Renal pelvis (tissue), 12 donors: ENCODE measurements at places on chromosomes 11 and 22. TPM values are rescaled to one million over a fixed set of nuclear protein-coding genes. Genes with fewer than 3 reads are reported as not detected.

GRCh38 chr11:75725547-75726320 is 8.1 kb downstream of the MOGAT2 start:
- DNase-seq, result no peak

DNA sequence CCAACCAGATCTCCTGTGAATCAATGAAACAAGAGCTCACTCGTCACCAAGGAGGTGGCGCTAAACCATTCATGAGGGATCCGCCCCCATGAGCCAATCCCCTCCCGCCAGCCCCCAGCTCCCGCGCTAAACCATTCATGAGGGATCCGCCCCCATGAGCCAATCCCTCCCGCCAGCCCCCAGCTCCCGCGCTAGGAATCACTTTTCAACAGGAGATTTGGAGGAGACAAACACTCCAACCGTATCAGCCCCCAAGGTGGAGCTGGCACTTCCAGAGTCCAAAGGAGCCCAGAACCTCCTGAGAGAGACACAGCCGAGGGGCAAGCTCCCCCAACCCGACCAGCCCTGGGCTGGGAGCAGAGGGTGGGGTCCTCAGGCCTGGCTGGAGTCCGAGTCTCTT is 40.9 kb upstream of the PRR5 start:
- DNase-seq, result peak; percentile 69

DNA sequence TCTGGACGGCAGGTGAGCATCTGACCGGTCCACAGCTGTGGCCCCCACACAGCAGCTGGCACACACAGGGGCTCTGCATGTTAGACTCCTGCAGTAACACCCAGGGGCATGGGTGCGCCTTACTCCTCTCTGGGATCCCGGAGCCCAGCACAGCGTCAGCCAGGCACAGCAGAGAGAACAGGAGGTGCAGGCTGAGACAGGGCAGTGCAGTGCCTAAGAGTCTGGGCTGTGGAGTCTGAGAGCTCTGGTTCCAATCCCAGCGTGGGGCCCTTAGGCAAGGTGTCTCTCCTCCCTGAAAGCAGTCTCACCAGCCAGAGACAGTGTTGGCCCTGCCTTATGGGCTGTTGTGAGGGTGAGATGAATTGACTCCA is 2.3 kb downstream of the NUDT8 start:
- no peak for DNase-seq

DNA sequence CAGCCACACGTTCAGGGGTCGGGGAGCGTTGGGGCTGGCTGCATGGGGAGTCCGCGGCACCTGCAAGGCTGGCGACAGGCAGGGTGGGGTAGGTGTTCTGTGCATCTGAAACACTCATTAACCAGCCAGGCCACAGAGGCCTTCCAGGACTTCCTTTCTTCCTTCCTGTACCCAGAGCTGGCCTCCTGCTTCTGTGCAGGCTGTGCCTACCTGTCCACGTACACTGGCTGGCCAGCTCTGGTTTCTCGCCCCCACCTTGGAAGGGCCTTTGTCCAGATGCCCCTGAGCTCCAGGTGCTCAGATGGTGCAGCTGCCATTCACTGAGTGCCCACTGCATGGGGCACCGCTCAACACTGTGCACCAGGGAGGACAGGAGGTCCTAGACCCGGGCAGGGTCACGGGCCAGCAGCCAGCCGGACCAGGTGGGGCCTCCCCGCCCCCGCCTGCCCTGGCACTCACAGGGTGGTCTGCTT is 15.9 kb downstream of the TTLL12 start:
- no peak for DNase-seq

- DNase-seq, result no peak
Measured at GRCh38 chr11:104823657-104824056, 74.6 kb downstream of the CASP12 start.

- no peak for DNase-seq
Measured at GRCh38 chr11:116065986-116066385, 561.8 kb upstream of the CADM1 start.

DNA sequence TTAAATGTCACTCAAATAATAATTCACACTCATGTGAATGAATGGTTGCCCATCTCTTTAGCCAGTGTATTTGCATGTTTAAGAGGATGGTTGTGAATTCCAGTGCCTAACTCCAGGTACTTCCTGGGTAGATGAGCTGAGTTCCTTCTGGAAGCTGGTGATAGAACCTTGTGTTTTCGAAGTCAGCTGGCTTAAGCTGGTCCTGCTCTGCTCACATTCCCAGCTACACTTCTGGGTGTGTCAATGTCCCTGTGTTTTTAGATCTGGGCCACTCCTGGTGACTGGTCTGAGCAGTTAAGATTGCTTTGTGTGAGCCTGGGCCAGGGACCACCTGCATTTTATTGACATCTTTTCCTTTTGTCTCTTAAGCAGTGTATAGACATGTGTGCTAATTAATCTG is 10.6 kb downstream of the TEAD1 start:
- DNase-seq, result no peak

MS4A2 gene
- 0.06 TPM for polyA plus RNA-seq

WNT11 gene
- polyA plus RNA-seq, result 20.1 TPM

CALCA gene
- 13.3 TPM for polyA plus RNA-seq

ASRGL1 gene
- polyA plus RNA-seq, result 62.0 TPM

POU2F3 gene
- 0.38 TPM for polyA plus RNA-seq
